ENCODE measurements at places on chromosomes 2 and 18. TPM values are rescaled to one million over a fixed set of nuclear protein-coding genes. Genes with fewer than 3 reads are reported as not detected.

The ST6GAL2 gene
- 0.41 TPM for total RNA-seq

The ADAM23 gene
- total RNA-seq = 61.2 TPM

The GRHL1 gene
- total RNA-seq = 0.69 TPM

The C2orf66 gene
- total RNA-seq = not detected

The OR6B2 gene
- total RNA-seq = not detected

The COL5A2 gene
- total RNA-seq = 9.3 TPM

GRCh38 chr18:44725300-44726058, 44.8 kb downstream of the SETBP1 start:
- no peaks in the 10 kb centered on the region for H3K36me3 ChIP-seq
- H3K27me3 ChIP-seq = no peaks in the 10 kb centered on the region
- H3K27ac ChIP-seq = peak overlapping the region; percentile 68
- no peak for DNase-seq

DNA sequence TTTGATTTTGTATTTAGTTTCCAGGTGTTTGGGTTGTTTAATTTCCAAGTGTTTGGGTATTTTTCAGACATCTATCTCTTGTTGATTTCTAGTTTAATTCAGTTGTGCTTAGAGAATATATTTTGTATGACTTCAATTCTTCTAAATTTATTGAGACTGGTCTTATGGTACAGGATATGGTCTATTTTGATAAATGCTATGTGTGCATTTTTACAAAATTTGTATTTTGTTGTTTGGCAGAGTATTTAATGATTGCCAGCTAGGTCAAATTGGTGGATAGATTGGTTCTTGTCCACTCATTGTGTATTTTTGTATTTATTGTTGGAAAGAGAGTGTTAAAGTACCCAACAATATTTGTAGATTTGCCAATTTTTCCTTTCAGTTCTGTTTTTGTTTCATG, 23.7 kb upstream of the LAMA1 start:
- no peaks in the 10 kb centered on the region for H3K4me1 ChIP-seq
- DNase-seq = no peak
- H3K36me3 ChIP-seq = no peaks in the 10 kb centered on the region
- H3K4me3 ChIP-seq = no peak overlapping the region
- H3K27ac ChIP-seq = no peak overlapping the region
- H3K27me3 ChIP-seq = peaks cover 16% of the 10 kb centered on the region

- no peak overlapping the region for H3K4me3 ChIP-seq
- no peaks in the 10 kb centered on the region for H3K27me3 ChIP-seq
- no peaks in the 10 kb centered on the region for H3K4me1 ChIP-seq
- no peak for DNase-seq
- H3K36me3 ChIP-seq = no peaks in the 10 kb centered on the region
- H3K27ac ChIP-seq = no peak overlapping the region
Observed at GRCh38 chr2:28373854-28374253, 18.8 kb upstream of the FOSL2 start.

GRCh38 chr2:193333539-193333938, 1138.8 kb upstream of the TMEFF2 start:
- no peak for DNase-seq
- H3K27me3 ChIP-seq = no peaks in the 10 kb centered on the region
- no peak overlapping the region for H3K4me3 ChIP-seq
- no peaks in the 10 kb centered on the region for H3K4me1 ChIP-seq
- H3K36me3 ChIP-seq = no peaks in the 10 kb centered on the region

DNA sequence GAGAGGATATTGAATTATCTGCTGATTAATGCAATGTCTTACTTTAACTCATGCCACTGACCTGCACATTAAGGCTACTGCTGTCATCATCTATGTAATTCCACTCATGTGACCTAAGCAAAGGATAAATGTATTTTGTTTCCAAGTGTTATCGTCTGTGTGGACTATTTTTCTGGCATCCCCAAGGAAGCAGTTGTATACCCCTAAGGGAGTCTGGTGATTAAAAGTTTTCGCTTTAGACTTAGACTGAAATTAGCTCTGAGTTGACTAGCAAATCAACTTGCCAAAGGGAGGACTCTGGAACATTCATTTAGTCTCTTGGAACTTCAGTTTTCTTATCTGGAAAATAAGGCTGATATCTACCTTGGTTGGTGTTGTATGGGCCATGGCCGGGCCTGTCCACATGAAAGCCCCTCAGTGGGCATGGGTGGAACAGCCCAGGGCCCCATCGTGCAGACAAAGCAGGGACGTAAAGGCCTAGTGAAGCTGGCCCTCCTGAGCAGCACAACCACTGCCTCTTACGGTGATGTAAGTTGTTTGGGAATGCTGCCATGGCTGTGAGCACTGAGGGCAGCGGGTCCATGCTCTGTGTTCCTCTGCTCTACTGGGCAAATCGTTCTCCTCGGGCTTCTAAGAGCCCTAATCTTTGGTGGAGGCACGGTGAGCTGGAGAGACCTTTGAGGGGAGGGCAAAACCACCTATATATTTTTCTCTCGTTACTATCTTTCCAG, 144.4 kb upstream of the RNF152 start:
- H3K4me3 ChIP-seq = no peak overlapping the region
- peaks cover 5% of the 10 kb centered on the region for H3K36me3 ChIP-seq
- H3K4me1 ChIP-seq = peaks cover 10% of the 10 kb centered on the region

- DNase-seq = no peak
- H3K27ac ChIP-seq = no peak overlapping the region
- H3K4me3 ChIP-seq = no peak overlapping the region
- H3K4me1 ChIP-seq = no peaks in the 10 kb centered on the region
Observed at GRCh38 chr2:72112981-72113846, 34.4 kb downstream of the CYP26B1 start.

DNA sequence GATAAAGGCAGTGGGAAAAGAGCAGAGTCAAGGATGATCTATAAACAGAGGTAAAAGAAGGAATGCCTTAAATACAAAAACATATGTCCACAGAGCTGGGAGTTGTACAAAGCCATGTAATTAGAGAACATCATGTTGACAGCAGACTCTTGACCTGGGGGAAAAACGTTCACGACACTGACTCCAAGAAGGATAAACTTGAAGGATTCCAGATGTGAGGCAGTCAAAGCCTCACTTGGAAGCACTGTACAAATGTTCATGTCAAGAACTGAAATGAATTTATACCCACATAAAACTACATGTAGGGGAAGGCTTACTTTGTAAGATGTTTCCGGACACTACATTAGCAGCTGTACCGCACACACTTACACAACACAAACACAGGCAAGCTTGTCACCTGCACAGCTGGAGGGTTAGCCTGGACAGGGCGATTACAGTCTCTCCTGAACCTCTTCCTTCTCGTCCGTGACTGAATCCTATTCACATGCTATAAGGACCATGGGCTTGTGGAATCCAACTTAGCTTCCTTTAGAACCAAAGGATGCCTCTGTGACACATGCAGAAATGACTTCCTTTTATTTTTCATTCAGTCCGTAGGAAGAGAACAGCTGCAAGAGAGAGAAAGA, 88.6 kb downstream of the SH3YL1 start:
- H3K36me3 ChIP-seq = no peaks in the 10 kb centered on the region
- no peaks in the 10 kb centered on the region for H3K4me1 ChIP-seq
- H3K27me3 ChIP-seq = peaks cover 48% of the 10 kb centered on the region
- DNase-seq = no peak
- H3K4me3 ChIP-seq = no peak overlapping the region

GRCh38 chr18:33652635-33653034, 74.6 kb downstream of the ASXL3 start:
- no peak overlapping the region for H3K4me3 ChIP-seq
- no peak for DNase-seq
- H3K27ac ChIP-seq = no peak overlapping the region
- peaks cover 7% of the 10 kb centered on the region for H3K4me1 ChIP-seq
- H3K27me3 ChIP-seq = no peaks in the 10 kb centered on the region

- H3K4me1 ChIP-seq = peaks cover 85% of the 10 kb centered on the region
- DNase-seq = no peak
- H3K4me3 ChIP-seq = no peak overlapping the region
- H3K27ac ChIP-seq = peak overlapping the region; percentile 81
- no peaks in the 10 kb centered on the region for H3K36me3 ChIP-seq
Observed at GRCh38 chr2:43104763-43105162, 121.6 kb downstream of the ZFP36L2 start.
